Activated T-cell treated with anti-CD3 and anti-CD28 coated beads for 4 hours (primary cell): ENCODE measurements at places on chromosomes 12 and 14.

DNA sequence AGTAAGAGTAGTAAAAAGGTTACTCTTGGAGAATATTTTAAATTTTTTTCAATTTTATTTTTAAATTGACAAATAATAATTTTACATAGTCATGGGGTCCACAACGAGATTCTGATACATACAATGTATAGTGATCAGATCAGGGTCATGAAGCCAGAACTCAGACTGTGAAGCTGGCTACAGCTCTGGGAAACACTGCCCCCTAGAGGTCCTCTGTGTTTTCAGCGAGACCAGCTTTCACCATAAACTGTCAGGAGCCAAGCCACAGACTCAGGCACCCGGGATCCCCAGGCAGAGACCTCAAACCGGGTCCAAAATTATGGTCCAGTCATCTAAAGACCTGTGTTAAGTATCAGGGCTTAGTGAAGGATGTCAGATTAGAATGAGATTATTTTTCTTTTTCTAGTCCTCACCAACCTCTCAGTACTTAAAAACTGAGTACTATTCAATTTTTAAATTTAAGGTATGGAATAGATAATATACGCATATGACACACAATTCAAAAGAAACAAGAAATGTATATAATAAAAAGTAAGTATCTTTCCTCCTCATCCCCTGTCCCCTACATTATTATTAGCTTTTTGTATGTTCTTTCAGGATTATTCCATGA is 397.1 kb downstream of the MDGA2 start:
- no peak for DNase-seq

DNA sequence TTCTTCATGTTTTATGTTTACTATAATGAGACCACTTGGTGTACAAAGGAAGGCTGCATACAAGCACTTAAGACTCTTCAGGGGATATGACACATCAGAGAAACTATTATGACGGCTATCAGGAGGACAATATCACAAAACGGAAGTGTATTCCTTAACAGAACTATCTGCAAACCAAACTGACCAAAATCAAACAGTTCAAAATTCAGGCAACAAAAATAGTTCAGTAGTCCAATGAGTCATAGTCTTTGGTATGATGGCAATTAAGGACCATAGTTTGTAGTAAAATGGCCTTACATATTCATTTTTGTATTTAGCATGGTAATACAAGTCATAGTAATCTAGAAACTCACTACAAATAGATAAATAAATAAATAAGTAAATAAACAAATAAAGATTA is 1638.7 kb upstream of the SEL1L start:
- no peak for DNase-seq

DNA sequence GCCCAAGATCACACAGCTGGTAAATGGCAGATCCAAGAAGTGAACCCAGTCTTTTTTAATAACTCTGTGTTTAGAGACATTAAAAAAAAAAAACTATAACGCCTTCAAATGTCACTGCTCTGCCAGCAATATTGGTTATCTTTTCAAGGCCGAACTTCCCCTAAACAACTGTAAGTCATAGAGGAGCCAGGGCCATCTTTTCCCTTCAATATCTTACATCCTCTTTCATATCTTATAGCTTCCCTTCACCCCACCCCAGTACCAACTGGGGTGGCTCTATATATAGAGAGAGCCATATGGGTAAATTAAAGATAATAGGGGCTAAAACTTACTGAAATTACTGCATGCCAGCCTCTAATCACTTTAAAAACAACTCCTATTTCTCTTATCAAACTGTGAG is 100.2 kb downstream of the STAB2 start:
- DNase-seq: no peak

DNA sequence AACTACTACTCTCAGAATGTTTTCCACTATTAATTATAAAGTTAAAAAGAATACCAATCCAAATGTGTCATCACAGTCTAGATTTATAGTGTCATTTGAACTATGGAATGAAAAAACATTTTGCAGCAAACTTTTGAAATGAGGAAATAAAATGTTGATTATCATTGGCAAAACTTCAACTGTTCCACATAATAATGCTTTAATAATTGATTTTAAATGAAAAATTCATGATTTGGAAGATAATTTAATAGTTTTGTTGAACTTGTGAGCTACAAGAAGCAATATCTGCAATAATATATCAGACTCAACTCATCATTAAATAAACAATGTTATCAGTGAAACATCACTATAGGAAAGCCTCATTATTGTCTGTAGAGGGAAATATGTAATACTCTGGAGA is 48.2 kb upstream of the DCN start:
- no peak for DNase-seq

GRCh38 chr14:101313268-101313667 is 248.0 kb upstream of the DIO3 start:
- DNase-seq: no peak

DNA sequence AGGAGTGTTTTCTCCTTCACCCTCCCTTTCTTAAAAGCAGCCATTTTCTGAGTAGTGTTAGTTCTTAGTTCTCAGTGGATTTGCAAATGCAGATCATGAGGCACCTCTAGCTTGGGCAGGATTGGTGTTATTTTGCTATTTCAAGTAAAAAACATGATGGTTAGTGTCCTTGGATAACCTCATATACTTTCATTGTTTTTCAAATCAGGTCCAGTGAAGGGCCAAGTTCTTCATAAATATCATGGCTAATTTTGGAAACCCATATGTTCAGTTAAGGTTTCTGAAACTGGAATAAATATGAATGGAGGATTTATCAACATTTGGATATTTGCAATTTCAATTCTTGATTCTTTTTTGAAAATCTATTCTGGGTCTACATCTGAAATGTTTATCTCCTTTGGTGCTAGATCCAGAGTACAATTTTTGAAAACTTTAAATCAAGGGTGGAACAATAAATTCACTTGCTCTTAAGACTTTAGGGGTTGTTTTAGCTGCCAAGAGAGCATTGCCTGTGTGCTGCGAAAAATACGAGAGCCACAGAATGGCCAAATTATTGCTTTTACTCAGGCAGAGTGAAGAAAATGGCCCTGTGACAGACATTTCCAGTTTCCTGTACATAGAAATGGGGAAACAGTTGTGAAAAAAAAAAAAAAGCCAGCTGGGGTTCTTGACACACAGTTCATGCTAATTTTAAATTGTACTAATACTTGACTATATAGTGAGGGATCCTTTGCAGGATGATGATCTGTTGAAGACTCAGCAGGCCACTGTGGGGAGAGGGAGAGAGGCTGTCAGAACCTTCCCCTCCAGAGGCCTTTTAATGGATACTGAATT is 104.6 kb downstream of the BICD1 start:
- DNase-seq: no peak

GRCh38 chr12:28618171-28618570 is 427.9 kb downstream of the CCDC91 start:
- DNase-seq: no peak

- DNase-seq: no peak
Observed at GRCh38 chr12:17206553-17206952, 600.6 kb upstream of the LMO3 start.

DNA sequence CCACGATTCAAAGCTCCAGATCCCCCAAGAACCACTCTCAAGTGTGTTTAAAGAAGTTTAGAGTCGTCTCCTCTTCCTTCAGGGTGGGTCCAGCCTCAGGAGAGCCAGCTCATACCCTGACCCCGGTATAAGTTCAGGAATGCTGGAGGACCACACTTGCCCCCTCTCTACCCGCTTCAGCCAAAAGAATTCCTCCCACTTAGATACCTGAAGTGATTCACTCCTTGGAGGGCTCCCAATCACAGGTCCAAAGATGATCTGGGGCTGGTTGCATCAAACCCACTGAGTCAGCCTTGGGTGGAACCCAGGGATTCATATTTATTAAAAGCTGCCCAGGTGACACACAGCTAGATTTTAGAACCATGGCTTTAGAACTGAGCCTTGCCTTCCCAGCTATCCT is 133.5 kb upstream of the PARP11 start:
- no peak for DNase-seq

DNA sequence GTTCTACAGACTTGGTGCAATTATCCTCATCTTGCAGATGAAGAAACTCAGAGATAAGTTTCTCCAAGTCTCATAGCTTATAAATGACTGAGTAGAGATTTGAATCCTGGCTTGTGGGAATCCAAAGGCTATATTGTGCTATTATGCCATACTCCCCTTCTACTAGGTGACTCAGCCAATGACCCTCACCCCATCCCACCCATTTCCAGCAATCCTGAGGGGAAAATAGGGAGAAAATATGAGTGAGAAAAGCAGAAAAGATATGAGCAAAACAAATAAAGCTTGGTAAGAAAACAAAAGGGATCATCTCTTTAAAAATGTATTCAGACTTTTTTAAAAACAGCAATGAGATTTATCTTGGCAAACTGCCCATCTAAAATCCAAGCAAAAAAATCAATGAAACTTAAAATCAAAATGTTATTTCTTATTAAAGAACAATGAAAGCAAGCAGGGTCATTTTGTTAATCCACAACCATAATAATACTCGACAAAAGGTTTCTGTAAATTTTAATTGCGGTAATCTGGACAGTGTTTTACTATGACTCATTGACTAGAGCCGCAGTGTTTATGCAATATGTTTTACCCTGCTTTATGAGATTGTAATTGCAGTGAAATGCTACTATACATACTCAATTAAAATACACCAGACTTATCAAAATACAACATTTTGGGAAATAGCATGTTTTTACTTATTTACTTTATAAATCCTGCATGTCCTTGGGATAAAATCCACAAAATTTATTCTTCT is 13.1 kb upstream of the LGR5 start:
- no peak for DNase-seq

- no peak for DNase-seq
Observed at GRCh38 chr14:36655963-36656686, 5.5 kb upstream of the PAX9 start.

- DNase-seq: no peak
Observed at GRCh38 chr12:85784096-85784720, 52.0 kb downstream of the RASSF9 start.

DNA sequence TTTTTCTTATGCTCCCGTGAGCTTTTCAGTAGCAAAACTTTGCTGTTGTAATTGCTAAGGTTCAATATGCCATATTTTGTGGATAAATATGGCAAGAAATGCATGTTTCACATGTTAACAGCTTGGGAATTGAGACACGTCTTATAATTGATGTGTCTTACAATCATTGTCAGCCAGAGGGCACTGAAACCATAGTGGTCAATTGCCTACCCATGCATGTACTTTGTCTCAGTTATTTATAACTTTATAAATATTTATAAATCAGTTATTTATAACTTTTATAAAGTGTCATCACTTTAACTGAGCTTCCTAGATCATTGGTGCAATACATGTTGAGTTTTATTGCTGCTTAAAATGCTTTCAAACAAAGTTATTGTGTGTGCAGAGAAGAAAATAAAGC is 82.0 kb downstream of the CATSPERB start:
- DNase-seq: no peak

DNA sequence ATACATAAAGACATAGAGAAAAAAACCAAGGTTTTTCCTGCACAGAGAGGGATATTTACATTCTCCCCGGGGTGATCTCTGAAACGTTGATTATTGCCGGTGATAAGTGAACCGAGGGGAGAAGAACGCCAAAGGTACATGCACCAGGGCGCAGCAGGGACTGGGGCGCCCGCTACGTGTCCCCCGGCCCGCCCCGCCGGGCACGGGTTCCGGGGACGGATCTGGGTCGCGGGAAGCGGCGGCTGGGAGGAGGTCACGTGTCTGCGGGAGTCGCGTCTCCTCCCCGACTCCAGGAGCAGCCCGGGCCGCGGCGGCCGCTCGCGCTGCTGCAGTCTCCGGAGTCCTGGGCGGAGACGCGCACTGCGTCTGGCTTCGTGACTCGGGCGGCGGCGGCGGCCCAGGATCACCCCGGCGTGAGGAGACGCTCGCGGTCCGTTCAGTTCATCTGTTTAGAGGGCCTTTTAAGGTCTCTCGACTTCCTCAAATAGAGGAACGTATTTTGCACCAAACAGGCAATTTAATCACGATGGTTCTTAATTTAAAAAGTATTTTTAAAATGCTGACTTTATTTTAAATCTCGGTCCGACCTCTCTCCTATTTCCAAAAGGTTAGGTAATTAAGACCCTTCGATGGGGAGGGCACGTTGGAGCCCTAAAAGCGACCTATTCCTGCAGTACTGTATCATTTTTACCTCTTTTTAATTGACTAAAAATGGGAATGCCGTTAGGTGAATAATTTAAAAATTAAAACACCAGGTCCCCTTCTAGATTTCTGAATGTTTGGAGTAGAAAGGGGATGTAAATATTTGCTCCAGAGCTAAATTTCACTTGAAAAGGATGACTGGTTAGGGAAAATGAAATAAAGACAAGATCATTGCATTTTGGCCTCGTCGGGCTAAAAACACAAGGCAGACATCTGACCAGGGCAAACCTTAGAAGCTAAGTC is 1.8 kb upstream of the BHLHE41 start:
- no peak for DNase-seq

- no peak for DNase-seq
Observed at GRCh38 chr12:15829949-15830348, 40.8 kb upstream of the EPS8 start.

DNA sequence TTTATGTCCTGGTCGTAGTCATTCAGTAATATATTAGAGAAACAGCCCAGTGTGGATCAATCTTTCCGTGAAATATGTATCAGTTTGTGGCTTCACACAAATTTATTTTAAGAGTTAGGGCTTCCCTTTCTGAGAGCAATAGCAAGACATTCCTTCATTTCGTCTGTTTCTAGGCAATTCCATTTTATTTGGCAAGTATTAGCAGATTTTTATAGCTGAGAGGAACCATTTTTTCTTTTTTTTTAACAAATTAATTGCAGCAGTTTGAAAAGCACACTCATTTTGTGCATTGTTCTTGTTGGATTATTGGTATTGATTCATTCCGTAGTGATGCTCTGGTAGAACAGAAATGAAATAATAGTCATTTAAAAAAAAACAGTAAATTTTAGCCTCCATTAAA is 132.9 kb downstream of the SRGAP1 start:
- no peak for DNase-seq

DNA sequence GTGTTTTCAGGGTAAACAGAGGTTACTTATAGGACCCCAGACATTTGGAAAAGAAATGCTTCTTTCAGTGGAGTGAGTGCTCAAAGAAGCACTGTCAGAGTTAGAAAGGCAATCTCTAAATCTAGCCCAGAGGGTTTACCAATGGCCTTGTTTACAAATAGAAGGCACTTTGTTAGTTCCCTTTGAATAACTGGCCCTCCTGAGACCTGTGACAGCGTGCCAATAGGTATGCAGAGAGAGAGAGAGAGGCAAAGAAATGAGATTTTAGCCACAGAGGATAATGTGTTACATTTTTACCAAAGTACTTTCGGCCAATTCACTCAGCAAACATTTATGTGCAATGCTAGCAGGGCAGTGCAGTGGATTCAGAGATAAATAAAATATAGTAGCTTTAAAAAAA is 41.9 kb downstream of the TPH2 start:
- DNase-seq: no peak

GRCh38 chr14:63475761-63476160 is 67.4 kb downstream of the PPP2R5E start:
- DNase-seq: no peak

- no peak for DNase-seq
Observed at GRCh38 chr12:97877404-97877803, 414.8 kb downstream of the RMST start.

- peak; percentile 19 for DNase-seq
Observed at GRCh38 chr12:26028953-26029735, 70.7 kb downstream of the RASSF8 start.
